ENCODE measurements at places on chromosomes 13 and 19.

DNA sequence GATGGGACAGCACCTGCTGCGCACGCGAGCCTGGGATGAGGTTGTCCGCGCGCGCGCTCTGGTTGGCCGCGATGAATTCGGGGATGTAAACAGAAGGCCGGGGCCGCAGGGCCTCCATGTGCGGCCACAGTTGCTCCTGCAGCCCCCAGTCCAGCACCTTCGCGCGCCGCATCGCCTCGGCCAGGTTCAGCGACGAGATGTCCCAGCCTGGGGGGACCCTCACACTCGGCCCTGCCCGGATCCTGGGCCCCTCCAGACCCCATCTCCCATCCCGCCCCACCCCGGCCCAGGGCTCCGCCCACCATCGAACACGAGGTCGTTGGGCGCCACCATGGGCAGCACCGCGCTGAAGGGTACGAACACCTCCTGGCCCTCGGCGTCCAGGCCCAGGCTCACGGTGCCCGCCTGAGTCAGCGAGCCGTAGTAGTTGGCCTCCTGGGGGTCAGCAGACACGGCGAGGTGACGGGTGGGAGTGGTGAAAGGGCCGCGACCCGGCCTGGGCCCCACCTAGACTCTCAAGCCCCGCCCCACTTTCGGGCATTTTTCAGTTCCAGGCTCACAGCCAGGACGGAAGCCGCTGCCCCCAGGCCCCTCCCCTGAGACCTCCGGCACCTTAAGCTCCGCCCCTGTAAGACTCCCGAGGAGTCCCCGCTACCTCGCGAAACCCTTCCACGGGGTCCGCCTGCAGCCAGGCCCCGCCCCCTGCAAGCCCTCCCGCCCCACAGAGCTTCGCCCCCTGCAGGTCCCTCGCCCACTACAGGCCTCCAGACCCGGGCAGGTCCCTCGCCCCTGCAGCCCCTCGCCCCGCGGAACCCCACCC, 1.1 kb downstream of the ISYNA1 start:
- DNase-seq = no peak

DNA sequence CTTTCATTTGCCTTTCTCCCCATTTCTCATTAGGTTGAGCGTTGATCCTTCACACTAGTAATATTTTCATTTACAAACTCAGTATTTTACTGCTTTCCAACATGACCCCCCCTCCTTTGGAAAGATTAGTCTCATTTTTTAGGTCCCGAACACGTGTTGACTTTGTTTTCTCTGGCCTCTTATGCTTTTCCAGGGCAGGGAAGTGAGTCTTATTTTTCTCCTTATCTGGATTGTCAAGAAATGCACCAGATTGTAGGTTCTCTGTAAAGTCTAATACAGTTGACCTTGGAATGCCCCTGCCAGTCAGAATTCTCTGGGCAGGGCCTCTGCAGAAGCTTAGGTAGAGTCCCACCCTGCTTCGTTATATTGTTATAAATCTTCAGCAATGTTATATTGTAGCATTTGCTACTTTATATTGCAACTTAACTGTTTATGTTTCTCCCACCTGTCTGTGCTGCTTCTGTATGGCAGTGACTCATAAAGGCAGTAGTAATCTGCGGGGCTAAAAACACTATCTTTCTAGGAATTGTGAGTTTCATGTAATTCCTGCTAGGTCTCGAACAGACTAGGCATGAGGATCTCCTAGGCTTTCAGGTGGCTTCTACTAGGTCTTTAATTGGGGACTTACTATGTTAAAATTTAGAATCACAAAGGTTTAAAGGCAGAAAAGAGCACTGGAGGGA, 2.0 kb downstream of the TDRD3 start:
- no peak for DNase-seq

- DNase-seq = no peak
These were observed 1.5 kb upstream of the WDR18 start for GRCh38 chr19:982567-983170.

GRCh38 chr19:49710372-49710951, 19.5 kb downstream of the CPT1C start:
- no peak for DNase-seq

GRCh38 chr13:22024381-22024994, 353.6 kb downstream of the FGF9 start:
- DNase-seq = no peak

GRCh38 chr19:39037194-39037593, 4.8 kb upstream of the FBXO27 start:
- no peak for DNase-seq

DNA sequence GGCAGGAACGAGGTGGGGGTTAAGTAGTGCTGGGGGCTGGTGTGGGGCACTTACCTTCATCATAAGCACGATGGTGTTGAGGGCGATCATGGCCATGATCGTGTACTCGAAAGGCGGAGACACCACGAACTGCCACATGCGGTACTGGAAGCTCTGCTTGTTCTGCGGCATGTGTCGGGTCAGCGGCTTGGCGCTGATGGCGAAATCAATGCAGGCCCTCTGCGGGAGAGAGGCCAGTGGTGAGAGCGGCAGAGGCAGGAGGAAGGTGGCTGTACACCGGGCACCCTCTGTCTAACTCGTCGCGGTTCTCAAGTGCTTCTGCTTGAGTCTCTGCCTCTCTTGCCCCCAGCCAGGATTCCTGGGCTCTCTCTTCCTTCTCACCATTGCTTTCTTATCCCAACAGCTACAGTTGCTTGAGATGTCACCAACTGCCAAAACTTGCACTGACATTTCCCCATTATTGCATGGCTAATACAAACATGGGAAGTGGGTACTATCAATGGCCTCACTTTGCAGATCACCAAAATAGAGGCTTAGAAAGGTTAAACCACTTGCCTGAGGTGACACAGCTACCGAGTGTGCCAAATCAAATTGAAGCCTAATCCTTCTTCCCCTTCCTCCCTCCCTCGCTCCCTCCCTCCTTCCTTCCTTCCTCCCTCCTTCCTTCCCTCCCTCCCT, 105.0 kb downstream of the IER2 start:
- no peak for DNase-seq

DNA sequence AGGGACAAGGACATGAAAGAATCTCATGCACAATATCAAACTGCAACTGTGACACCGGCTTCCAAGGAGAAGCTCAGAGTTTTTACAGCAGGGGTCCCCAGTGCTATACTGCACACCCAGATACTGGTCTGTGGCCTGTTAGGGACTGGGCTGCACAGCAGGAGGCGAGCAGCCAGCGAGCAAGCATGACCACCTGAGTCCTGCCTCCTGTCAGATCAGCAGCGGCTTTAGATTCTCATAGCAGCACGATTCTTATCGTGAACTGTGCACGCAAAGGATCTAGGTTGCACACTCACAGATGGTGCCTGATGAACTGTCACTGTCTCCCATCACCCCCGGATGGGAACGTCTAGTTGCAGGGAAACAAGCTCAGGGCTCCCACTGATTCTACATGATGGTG, 13.1 kb upstream of the CD22 start:
- DNase-seq = no peak

DNA sequence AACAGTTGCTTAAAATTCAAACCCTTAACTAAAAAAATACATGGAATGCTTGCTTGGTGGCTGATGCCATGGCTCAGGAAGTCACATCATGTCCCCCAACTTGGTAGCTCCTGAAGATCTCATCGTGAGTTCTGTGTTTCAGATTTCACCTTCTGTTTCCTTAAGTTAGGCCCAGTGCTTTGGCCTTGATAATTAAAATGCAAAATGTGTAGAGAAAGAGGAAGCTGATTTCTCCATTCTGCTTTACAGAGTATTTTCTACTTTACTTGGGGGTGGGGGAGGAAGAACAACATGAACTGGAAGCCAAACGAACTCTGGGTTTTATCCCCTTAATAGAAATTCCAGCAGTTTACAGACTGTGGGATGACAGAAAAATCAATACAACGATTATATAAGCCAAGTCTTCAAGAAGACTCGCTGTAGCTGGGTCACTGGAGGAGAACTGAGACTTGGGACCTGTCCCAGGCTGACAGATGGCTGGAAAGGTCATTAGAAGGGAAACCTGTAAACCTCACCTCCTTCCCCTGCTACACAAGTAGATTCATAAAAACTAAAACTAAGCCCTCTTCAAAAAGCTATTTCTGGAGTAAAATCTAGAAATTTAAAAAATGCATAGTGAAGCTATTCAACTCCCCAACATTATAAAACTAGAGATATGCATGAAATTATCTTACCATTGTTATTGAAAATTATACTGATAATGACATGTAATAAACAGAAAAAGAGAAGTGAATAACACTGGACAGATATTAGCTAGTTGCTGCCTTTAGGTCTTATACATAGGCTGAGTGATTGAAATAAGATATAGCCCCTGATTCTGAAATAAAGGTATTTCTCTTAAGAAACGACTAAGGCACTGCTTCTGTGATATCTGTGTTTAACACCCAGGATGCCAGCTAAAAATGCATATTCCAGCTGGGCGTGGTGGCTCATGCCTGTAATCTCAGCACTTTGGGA, 22.1 kb upstream of the GGACT start:
- no peak for DNase-seq

- DNase-seq = peak; percentile 29
These were observed 126.7 kb upstream of the MRI1 start for GRCh38 chr19:13637664-13638063.

- DNase-seq = no peak
These were observed 803.6 kb downstream of the DIAPH3 start for GRCh38 chr13:59360108-59360507.

GRCh38 chr19:15456871-15457700, 7.3 kb downstream of the RASAL3 start:
- DNase-seq = no peak

- peak; percentile 29 for DNase-seq
These were observed 551.4 kb downstream of the TBC1D4 start for GRCh38 chr13:74930402-74931165.

- no peak for DNase-seq
These were observed 36.1 kb downstream of the KLF2 start for GRCh38 chr19:16360738-16361137.

DNA sequence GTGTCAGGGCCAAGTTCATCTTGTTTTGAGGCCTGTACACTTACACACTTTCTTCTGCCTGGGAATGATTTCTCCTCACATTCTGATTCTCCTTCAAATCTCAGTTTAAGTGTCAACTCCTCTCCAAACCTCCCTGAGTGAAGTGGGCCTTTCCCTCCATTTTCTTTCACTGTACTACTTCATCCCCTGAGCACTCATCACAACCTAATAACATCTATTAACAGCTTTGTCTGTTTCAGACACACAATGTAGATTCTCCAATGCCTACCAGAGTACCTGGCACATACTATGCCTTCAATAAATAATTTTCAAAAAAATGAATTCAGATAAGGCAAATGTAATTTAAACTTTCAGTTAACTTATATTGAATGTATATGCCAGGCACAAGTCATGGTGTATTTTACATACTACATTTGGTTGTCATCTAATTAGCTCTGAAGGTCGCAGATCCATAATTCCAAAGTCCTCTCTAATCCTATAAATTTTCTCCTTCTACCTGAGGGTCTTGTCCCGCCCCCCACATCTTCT, 357 bp upstream of the COG6 start:
- no peak for DNase-seq

- no peak for DNase-seq
These were observed 749.4 kb upstream of the SLC10A2 start for GRCh38 chr13:103815619-103816018.

DNA sequence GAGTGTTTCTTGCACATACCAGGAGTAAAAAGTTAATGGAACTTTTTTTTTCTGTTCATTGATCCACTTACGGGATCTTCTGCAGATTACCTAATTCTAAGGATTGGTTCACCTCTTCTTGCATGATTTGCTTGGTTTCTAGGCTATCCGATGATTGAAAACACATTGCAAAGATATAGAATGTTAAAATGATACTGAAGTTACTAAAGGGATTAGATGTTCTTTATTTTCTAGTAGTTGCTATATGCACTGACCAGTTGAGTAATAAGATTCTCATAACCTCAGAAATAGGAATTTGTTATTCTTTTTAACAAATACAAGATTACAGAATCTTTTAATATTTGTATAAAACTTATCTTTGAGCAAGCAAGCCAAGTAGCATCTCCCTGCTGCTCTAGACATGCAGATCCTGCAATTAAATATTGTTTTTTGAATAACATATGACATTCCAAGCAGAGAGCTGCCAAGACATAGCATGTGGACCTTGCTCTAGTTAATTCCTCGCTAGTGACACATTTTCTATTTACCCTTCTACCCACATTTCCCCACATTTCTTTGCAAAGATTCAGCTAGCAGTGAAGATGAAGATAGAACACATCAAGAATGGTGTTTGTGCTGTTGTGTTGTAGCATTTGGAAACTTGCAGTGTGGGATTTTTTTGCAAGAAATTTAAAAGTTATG, 51.7 kb upstream of the RNF113B start:
- DNase-seq = no peak

- DNase-seq = no peak
These were observed 5.6 kb downstream of the CEACAM4 start for GRCh38 chr19:41621226-41621625.

DNA sequence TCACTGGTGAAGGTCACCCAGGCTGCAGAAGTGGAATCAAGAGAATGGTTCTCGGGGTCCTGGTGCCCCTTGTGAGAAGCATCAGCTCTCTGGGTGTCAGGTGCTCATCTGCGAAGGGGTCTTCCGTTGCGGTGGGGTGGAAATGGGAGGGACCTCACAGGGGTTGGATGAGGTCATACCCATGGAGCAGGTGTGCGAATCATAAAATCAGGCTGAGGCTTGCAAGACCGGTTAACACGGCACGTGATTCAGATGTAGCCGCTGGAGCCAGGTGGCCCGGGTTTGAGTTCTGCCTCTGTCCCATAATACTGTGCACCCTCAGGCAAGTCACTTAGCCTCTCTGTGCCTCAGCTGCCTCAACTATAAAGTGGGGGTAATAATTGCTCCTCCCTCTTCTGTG, 3.9 kb upstream of the KLK15 start:
- DNase-seq = no peak

DNA sequence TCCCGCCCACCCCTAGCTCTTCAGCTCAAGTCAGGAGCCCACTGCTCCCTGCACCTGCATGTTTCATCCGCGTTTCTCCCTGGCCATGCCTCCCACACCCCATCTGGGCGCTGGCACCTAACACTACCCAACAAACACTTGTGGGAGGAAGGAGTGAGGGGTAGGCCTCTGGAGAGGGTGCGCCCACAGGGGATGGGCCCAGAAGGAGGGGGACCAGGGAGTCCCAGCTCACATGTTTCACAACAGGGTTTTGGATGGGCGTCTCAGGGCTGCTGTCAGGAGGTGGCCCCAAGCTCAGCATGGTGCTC, 12.1 kb upstream of the TMEM86B start:
- no peak for DNase-seq

DNA sequence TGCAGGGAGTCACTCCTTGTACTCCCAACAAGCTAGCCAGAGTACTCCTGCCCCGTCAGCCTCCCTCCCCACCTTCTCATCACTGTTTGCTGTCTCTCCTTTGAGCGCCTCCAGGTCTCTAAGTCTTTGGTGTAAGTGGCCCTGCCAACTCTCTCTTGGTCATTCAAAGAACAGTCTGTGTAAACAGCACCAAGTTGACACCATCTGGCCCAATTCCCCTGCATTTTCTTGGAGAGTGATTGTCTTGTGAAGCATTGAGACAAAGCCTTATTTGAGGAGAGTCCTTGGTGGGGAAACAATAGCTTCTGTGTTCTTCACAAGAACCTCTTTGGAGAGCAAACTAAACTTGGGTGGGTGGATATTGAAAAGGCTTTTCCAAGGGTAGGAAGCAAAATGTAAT, 114.6 kb upstream of the RNF113B start:
- no peak for DNase-seq

GRCh38 chr19:56476651-56477428, at the start of gene ZNF667:
Gene ZNF667, minus strand, starts transcription at chr19:56477345. Its CDS starts 14,975 bp downstream, at chr19:56462370.
- peak; percentile 3 for DNase-seq

- no peak for DNase-seq
These were observed 172.0 kb downstream of the UQCRFS1 start for GRCh38 chr19:29040951-29041350.

All from AG04449 (cell line).